ENCODE measurements at places on chromosomes 1 and 21.

GRCh38 chr1:21237446-21238088 is 52.7 kb downstream of the ECE1 start:
- no peak for DNase-seq

DNA sequence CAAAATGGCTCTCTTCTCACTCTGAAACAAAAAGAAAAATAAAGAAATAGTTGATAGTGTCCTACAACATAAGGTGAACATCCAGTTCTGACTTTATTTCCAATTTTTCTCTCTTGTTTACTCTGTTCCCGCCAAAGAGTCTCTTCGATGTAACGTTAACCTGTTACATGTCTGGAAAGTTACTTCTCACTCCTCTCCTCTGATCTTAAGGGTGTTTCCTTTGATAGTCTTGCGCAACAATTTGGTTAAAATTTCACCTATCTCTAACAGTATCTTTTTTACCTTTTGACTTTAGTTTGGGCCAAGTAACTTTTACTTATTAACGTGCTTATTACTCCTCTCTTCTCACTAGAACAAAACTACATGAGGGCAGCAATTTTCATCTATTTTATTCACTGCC is 1450.2 kb downstream of the BRINP3 start:
- DNase-seq, result no peak

- no peak for DNase-seq
These were observed 95.3 kb downstream of the PDE9A start for GRCh38 chr21:42748620-42749176.

DNA sequence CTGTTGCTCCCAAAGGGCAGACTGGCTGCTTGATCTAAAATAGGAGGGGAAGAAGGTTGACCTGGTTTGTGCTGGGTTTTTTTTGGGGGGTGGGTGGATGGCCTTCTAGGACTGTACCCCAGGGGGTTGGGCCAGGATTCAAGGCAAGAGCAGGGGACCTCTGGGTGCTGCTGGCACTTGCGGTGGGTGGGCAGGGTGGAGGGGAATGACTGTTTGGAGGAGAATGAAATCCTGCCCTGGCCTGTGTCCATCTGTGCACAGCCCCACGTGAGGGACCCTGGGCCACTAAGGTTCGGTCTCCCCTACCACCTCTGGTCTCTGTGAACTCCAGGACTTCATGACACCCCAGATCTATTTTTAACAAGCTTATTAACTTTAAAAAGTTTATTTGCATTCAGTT is 414.2 kb downstream of the PTPRU start:
- DNase-seq, result peak; percentile 23

GRCh38 chr1:243325305-243325890 is 69.6 kb downstream of the SDCCAG8 start:
- DNase-seq, result no peak

DNA sequence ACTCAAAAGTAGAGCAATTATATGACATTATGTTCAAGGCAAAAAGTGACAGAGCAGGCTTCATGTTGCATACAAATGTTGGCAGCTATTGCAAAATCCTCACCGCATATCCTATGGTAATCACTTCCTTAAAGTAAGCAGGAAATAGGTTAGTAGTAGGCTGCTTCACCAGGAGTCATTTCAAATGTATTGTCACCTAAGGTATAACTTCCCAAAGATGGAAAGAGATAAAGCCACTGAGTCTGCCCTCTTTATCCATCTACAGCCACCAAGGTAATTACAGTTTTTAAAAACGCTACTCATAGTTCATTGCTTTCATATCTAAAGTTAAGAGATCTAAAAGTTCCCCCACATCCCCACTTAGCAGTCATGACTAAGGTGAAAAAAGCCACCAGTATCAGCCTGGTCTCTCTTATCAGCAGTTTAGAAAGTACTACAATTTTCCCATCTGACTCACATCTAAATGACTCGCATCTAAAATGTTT is 31.6 kb upstream of the UBE2U start:
- DNase-seq, result no peak

- no peak for DNase-seq
These were observed 239.3 kb downstream of the KCNJ6 start for GRCh38 chr21:37677006-37677405.

DNA sequence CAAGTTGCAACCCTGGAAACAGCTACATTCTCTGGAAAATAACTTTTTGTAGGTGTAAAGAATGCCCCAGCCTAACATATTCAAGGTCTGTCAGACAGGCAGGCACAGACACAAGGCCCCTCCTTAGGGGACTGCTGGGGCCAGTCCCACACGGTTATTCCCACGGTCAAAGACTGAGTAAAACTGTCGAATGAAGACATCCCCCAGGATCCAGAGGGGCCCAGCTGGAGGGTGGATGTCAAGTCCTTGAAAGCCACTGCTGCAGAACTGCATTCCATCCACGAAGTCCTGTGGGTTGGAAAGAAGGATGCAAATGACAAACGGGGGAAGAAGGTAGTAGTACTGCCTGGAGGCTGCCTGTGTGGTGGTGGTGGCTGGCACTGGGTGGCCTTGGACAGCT is 6.9 kb upstream of the RAB7B start:
- DNase-seq, result no peak

DNA sequence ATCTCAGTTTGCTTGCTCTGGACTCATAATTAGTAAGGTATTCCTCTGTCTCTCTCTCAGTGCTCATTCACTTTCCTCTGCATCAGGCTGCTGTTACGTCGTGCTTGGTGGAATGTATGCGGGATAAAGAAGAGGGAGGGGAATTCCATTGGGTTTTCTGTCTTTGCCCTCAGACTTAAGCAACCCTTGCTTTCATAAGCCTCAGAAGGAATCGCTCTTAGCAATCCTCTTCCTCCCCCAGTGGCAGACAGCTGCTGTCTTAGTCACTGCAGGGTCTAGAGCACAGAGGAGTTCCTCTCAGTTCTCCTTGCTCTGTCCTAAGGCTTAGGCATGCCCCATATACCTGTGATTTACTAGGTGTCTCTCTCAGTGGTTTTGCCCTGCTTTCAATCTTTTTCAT is 19.1 kb upstream of the NTMT2 start:
- DNase-seq, result no peak
